ENCODE measurements at places on chromosomes 4 and X. TPM values are rescaled to one million over a fixed set of nuclear protein-coding genes. Genes with fewer than 3 reads are reported as not detected.

ADH1A gene
- 0.57 TPM for total RNA-seq

DNA sequence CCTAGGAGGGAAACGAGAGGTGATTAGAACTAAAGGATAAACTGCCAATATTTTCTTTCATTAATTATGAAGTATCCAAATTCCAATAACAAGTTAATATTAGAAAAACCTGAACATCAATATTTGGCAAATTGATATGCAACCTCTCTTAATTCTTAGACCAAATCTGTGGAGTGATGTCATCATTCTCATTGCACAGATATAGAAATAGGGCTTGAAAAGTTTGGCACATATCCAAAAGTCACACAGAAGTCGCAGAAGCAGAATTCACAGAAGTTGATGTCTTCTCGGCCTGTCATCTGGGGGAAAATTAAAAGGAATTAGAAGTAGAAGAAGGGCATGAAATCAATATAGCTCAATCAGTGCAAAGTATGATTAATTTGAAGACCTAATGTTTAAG lies 36.9 kb downstream of the ENPEP start:
- no peak for DNase-seq

GRCh38 chrX:68848189-68848940 lies 19.5 kb downstream of the EFNB1 start:
- no peak for DNase-seq

CTAG2 gene
- total RNA-seq, result not detected

SPANXC gene
- total RNA-seq, result not detected

GATA1 gene
- not detected for total RNA-seq

DNA sequence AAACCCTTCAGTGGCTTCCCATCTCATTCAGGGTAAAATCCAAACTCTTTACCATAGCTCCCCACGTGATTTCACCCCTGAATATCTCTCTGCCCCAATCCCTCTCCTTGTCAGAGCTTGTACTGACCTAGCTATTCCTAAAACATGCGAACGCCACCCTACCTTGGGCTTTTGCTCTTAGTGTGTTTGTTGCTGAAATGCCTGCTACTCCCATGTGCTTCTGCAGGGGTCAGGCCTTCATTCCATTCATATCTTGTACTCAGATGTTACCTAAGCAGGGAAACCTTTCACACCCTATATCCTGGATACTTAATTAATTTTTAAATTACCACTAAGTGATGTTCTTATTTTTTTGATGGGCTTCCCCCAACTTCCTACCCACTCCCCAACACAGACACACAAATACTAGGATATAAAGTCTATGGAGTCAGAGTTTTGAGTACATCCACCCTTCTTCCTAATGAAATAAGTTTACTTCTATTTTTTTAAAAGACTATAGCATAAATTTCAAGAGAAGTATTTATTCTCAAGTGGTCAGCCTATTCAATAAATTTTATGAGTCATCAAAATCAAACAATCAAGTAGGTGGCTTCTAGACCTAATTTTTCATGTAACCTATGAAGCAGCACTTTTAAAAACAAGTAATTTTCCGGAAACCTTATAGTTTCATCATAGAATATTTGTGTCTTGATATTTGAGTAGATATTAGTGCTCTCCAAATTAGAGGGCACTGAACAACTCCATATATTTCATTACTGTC lies 189.4 kb downstream of the RAPGEF2 start:
- no peak for DNase-seq

UCP1 gene
- total RNA-seq, result not detected

- DNase-seq, result no peak
These were observed 5.5 kb upstream of the XAGE2 start for GRCh38 chrX:52363247-52363883.

AADAT gene
- 1.6 TPM for total RNA-seq

DNA sequence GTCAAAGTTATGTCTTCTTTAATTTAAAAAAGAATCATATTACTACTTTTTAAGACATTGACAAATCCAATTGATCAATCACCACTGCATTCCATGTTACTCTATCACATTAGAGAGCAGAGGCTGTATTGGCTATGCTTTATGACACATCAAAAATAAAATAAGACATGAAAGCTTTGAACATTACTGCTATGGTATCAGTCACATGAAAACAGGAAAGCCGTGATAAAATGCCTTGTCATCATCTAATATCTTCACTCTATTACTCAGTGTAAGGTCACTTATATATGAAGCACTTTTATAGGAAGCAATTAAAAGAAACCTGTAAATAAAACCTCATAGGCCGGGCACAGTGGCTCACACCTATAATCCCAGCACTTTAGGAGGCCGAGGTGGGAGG lies 27.7 kb upstream of the CEP135 start:
- DNase-seq, result no peak

GRCh38 chrX:38214551-38215531 lies 5.8 kb downstream of the SRPX start:
- no peak for DNase-seq

- no peak for DNase-seq
These were observed 90.1 kb upstream of the MAPK10 start for GRCh38 chr4:86449746-86450588.

GRCh38 chrX:150360331-150360730 lies 2.8 kb upstream of the MAMLD1 start:
- no peak for DNase-seq

IL2 gene
- total RNA-seq, result not detected

- no peak for DNase-seq
These were observed 120.2 kb upstream of the WDFY3 start for GRCh38 chr4:85086721-85087120.

- no peak for DNase-seq
These were observed 60.5 kb upstream of the ENPEP start for GRCh38 chr4:110415478-110415877.

VCX gene
- not detected for total RNA-seq

DNA sequence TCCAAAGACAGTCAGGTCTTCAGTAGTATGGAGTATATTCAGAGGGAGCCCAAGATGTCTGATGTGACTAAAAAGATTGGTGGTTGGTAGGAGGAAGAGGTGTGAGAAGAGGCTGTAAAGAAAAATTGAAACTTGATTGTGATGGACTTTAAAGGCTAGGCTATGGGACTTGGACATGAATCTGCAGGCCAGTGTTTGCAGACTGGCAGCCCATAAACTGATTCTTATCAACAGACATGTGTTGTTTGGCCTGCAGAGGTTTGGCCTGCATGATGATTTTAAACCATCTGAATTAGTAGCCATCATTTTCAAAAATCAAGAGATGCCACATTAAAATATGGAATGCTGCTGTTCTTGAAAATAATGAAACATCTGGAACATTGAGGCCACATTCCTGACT lies 5.4 kb upstream of the AR start:
- no peak for DNase-seq

- no peak for DNase-seq
These were observed 86.3 kb upstream of the MAML3 start for GRCh38 chr4:140240237-140240636.

SMIM10 gene
- total RNA-seq, result 5.3 TPM

GABRA4 gene
- 16.5 TPM for total RNA-seq

CLDN22 gene
- total RNA-seq, result not detected

DNA sequence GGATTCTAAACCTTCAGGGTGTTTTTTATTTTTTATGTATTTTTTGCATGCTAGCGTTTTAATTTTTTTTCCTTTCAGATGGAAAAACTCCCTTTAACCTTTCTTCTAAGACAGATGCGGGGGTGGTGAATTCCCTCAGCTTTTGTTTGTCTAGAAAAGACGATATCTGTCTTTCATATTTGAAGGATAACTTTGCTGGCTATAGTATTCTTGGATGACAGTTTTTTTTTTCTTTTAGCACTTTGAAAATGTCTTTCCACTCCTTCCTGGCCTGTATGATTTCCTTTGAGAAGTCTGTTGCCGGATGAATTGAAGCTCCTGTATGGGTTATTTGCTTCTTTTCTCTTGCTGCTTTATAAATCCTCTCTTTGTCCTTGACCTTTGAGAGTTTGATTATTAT lies 26.6 kb downstream of the PSAPL1 start:
- no peak for DNase-seq

GRCh38 chrX:148380650-148381561 lies 119.5 kb upstream of the AFF2 start:
- no peak for DNase-seq

GRCh38 chr4:166996216-166996615 lies 238.1 kb downstream of the SPOCK3 start:
- DNase-seq, result no peak

GRCh38 chr4:110515676-110516075 lies 39.7 kb downstream of the ENPEP start:
- no peak for DNase-seq

SLIT2 gene
- total RNA-seq, result 8.5 TPM

DNA sequence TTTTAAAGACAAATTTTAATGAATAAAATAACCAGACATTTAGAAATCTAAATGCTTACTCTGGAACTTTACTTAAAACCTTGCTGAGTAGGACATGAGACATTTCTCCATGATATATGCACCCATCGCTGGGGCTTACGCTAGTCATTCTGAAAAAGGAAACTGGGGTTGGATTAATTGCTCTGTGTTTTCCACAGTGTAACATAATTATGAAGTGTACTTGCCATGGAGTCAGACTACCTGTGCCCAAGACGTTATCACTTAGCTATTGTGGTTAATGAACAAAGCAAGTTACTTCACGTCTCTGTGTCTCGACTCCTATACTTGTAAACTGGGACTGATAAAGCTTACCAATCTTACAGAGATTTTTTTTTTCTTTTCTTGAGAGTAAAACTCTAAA lies 47.8 kb downstream of the SHISA3 start:
- DNase-seq, result no peak

- DNase-seq, result no peak
These were observed 7.2 kb downstream of the ZNF827 start for GRCh38 chr4:145931403-145931802.
